ENCODE measurements at places on chromosomes 2 and 18.

GRCh38 chr2:176817061-176817565 lies 395.5 kb upstream of the HNRNPA3 start:
- DNase-seq, result no peak

GRCh38 chr2:8298783-8299182 lies 383.1 kb upstream of the ID2 start:
- no peak for DNase-seq

GRCh38 chr18:50928551-50928950 lies 39.3 kb upstream of the ELAC1 start:
- no peak for DNase-seq

DNA sequence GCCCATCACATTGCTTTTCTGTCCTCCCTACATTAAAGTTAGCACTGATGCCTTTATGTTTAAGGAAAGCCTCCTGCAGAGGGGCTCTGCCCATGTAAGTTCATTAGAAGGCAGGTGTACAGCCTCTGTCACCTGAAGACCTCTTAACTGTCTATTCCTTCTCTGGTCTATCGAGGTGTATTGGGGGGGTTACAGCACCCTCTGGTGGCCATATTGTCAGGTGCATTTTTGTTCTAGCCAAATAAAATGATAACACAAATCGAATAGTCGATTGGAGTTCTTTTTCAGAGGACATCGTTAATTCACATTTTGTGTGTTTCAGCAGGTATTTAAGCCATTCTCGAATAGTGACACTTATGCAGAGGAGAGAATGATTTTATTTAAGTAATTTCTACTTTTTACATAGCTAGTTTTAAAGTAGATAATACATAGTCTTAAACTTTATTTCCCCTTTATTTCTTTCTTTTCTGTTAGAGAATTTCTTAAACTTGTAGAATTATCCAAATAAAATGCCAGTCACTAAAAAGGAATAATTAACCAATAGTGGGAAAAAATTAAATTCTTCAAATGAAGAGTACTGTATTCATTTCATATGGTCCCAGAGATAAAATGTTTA lies 136.8 kb downstream of the NEDD4L start:
- DNase-seq, result peak; percentile 35

- DNase-seq, result no peak
Measured at GRCh38 chr2:39059366-39059952, 61.4 kb downstream of the SOS1 start.
